ENCODE measurements at places on chromosomes 5 and 9.

- no peak for DNase-seq
These were observed 17.0 kb upstream of the RPS23 start for GRCh38 chr5:82295144-82295543.

GRCh38 chr9:37284636-37285035 lies 137.9 kb upstream of the GRHPR start:
- DNase-seq: no peak

DNA sequence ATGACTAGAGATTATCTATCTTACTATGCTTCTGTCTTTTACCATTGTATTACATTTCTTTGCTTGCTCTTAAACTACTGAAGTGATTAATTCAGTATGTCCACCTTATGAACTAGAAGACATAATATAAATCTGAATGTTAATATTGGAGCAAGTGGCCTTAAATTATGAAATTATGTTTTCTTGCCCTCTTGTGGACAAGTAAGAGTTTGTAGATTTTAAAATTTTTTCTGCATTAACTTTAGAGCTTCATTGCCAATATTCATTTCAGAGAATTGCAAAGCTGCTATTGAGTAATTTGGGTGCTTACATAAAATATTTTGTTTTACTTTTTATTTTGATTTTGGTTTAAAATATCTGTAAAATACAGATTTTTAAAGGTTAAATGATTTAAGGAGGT lies 55.3 kb downstream of the RANBP17 start:
- DNase-seq: no peak

DNA sequence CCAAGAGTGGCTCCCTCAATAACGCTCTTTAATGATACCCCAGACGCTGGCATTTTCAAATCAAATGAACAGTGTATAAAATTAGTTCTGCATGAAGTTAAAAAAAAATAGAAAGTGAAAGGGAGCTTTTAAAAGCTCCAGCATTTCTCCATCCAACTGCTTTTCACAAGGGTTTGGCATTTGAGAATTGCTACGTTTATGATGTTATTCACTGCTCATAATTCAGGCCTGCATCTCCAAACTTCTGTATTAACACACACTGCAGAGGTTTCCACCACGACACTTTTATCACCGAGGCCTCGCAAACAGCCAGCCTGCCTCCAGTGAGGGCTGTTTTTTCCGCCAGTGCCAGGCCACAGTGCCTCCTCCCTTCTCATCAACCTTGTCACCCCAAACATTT lies 205.5 kb upstream of the EFNA5 start:
- no peak for DNase-seq

GRCh38 chr5:131883984-131884383 lies 61.5 kb downstream of the MEIKIN start:
- no peak for DNase-seq

GRCh38 chr9:111076042-111076441 lies 37.8 kb upstream of the LPAR1 start:
- DNase-seq: no peak

DNA sequence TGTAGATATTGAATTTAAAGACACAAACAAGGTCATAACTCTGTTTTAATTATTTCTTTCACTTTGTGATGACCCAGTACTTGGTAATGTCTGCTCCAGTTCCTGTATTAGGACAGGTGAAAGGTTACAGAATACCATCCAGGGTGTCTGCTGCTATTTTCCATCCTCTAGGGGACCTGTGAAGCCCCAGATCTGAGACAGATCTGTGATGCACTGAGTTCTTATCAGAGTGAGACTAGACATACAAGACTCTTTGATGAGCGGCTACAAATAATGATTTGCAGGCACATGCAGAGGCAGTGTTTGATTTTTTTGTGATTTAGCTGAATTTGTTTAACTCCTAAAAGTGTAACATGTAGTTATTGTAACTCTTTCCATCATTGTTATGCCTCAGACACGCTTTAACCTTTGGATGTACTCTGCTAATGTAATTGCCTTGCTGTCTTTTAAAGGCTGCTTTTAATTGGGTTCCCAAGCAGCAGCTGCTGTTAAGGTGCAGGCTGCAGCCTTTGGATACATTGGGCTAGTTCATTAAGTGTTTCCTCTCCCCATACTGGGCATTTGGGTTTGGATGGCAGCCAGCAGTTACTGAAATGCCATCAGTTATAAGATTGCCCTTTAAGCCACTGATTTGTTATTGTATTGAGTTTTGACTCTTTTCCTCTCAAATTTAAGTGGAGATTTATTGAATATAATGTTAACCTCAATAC lies 63.3 kb downstream of the RASGRF2 start:
- DNase-seq: no peak

Data from mesothelial cell of epicardium (in vitro differentiated cells).